ENCODE measurements at places on chromosomes 1 and 21. TPM values are rescaled to one million over a fixed set of nuclear protein-coding genes. Genes with fewer than 3 reads are reported as not detected.
A peak's percentile ranks its signal among the peaks of the same experiment; 100 is the strongest.

DNA sequence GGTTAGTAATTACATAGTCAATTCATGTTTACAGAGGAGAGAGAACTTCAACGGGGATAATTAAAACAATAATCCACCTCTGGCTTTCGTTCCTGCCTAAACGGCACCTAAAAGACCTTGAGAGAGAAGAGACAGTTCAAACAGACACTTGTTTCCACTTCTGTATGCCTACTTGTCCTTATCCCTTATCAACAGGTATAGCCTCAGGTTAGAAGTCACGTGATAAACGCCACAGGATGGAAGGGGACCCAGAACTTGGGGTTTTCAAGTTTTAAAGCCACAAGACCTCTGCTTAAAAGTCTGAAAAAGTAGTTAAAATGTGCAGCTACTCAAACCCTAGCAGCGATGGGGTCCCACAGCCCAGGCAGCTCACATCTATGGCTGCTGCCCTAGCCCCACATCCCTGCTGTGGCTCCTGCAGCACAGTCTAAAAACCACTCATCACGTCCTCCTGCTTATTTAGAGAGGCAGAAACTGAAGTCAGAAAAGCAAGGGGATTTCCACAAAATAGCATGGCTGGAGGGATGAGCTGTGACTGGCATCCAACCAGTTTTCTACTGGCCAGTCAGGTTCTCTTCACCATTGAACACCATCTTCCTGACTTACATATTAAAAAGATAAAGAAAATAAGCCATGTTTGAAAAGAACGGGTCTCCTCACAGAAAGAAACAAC is 51.2 kb upstream of the SEC16B start:
- peak; percentile 47 for DNase-seq

DNA sequence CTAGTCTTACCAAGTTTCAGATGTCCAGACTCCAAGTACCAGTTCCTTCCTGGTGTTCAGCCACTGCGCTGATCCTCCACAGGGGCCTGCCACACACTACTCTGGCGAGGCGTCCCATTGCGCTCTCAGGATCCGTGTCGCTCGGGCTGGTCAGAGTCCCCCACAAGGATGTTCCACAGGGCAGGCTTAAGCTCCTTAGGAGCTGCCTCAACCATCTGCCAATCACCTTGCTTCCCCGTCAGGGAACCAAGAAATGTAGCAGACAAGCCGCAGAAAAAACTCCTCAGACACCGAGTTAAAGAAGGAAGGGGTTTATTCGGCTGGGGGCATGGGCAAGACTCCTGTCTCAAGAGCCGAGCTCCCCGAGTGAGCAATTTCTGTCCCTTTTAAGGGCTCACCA is 9.8 kb downstream of the OR2W3 start:
- DNase-seq: no peak

GRCh38 chr1:63975481-63975880 is 201.7 kb downstream of the ROR1 start:
- no peak for DNase-seq

DNA sequence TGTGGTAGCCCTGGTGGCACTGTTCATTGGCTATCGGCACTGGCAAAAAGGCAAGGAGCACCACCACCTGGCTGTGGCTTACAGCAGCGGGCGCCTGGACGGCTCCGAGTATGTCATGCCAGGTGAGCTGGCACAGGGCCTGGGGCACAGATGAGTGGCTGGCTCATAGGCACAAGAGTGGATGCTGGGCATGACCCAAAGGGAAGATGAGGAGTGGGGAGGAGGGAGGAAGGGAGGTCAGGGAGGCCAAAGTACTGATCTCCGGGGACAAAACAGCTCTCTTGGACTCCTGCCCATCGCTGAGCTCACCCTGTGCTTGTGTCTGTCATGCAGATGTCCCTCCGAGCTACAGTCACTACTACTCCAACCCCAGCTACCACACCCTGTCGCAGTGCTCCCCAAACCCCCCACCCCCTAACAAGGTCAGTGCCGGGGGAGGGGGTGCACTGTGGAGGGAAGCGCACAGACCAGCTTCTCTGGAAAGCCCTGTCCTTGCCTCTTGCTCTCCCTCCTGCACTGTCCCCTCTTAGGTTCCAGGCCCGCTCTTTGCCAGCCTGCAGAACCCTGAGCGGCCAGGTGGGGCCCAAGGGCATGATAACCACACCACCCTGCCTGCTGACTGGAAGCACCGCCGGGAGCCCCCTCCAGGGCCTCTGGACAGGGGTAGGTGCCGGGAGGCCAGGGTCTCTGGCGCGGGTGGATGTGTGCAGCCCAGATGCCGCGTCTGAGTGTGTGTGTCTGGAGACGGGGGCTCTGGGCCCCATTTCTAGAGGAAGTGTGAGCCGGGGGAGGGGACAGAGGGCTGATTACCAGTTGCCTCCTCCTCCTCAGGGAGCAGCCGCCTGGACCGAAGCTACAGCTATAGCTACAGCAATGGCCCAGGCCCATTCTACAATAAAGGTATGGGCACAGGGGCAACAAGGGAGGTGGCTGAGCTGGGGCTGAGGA is 7.3 kb upstream of the LRRC71 start:
- no peak for DNase-seq

GRCh38 chr1:117572546-117572945 is 33.3 kb upstream of the TENT5C start:
- no peak for DNase-seq

AGO1 gene
- 21.5 TPM for total RNA-seq

CIART gene
- total RNA-seq: 13.9 TPM

MPZ gene
- total RNA-seq: 0.18 TPM

Data from IMR-90 (cell line).